ENCODE measurements at places on chromosomes 1 and 21.

GRCh38 chr1:33433509-33434362 lies 2.8 kb upstream of the PHC2 start:
- DNase-seq: no peak

- no peak for DNase-seq
Observed at GRCh38 chr1:198437332-198437731, 103.1 kb downstream of the ATP6V1G3 start.

DNA sequence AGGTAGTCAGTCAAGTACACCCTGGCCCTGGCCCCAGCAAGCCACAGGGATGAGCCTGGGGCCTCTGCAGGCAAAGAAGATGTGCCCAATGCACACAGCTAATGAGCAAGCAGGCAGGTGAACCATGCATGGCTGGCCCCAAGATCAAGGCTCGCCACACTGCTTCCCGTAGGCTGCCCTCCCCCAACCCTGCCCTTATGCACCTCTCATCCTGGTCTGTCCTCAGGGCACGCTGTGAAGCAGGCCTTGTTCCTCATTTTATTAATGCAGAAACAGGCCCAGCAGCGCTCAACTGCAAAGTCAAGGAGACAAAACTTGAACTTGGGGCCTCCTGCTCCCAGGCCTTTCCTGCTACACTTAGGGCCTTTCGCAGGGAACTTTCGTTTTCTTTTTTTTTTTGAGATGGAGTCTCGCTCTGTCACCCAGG lies 35.6 kb upstream of the ID3 start:
- no peak for DNase-seq

DNA sequence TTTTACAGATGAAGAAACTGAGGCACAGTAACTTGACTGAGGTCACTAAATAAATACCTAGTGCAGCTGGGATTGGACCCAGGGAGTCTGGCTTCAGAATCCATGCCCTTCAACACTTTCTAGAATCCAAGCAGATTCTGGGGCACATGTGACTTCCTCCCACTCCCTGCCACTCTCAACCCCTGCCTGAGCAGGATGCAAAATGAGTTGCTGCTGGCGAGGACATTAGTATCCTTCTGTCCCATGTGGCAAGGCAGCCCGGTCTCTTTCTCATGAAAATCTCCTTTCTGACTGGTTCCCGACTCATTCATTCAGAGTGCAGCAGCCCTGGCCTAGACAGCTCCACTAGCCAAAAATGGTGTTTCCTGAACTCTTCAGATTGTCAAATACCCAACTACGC lies 28.4 kb downstream of the TNNT2 start:
- no peak for DNase-seq

DNA sequence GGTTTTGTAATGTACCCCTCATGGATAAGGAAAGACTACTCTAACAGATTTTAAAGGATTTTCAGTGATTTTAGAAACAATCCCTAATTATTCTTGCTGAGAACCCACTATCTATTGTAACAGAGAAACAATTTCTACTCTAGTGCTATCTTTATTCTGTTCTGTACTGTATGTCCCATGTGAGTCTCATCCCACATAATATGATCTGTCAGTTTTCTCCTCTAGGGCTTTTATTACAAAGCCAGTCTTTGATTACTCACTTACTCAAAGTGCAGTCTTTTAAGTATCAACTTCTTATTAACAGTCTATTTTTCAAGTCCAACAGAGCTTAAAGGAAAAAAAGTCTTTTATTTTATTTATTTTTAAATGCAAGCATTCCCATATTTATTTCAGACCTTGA lies 54.8 kb downstream of the CTH start:
- no peak for DNase-seq

DNA sequence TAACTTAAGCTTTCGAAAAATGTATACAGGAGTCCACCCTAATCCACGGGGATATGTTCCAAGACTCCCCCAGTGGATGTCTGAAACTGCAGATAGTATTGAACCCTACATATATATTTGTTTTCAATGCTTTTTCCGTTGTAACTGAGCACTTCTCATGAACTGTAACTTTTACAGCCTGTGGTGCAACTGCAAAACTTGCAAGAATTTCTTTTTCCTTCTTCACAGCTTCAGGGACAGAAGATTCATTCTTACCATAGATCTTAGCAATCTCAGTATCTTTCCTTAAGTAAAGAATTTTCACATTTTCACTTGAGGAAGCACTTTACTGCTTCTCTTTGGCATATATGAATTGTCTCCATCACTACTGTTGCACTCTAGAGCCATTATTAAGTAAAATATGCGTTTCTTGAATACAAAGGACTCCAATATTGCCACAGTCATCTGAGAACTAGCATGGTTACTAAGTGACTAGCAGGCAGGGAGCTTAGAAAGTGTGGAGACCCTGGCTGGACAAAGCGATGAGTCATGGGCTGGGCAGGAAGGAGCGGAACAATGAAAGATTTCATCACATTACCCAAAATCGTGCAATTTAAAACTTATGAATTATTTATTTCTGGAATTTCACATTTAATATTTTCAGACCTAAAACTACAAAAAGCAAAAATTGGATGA lies 14.1 kb downstream of the DPYD start:
- DNase-seq: no peak

DNA sequence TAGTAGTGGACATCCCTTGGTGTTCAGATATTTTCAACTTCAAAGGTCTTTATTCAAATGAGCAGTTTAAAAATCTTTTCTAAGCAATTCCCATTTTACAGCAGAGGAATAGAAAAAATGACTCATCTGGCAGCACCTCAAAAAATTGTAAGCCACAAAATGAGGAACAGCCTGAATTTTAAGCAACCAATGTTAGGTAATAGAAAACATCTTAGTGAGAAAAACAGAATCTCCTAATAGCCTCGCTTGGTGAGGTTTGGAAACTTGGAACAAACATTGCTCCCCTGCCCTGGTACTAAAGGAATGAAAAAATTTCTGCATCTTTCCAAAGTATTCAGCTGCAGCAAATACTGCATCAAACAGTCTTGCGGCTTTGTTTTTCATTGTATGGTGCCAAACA lies 264.4 kb downstream of the NTNG1 start:
- DNase-seq: no peak

DNA sequence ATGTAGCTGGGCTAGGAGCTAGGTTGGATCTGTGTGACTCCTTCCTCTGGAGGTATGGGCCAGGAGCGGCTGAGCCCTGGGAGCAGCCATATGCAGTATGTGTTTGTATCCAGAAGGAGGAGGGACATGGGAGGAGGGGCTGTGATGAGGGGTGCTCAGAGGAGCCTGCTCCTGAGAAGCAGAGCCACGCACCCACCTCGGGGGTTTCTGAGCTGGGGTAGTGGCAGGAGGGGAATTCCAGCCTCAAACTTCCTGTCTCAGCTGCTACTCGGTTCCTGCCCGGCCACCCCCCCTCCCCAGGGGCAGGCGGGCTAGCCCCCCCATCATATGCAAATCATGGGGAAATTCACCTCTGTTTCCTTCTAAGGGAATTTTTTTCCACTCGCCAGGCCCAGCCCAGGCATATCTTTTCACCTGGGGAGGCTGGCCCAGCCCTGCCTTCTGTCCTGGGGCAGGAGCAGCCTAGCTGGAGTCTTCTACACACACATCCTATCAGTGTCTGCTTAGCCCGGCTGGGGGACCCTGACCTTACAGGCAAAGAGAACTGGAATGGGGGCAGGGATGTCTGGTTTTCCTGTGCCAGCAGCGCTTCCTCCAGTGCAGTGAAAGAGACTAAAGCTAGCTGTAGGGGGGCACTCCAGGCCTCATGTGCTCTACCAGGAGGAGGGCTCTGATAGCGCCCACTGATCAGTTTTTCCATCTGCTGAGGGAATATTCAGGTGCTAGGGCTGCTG lies 3.0 kb downstream of the ZC3H12A start:
- DNase-seq: peak; percentile 87
